ENCODE measurements at places on chromosomes 5 and 9.

GRCh38 chr5:122727112-122727541 lies 47.8 kb upstream of the SNX2 start:
- DNase-seq = no peak

DNA sequence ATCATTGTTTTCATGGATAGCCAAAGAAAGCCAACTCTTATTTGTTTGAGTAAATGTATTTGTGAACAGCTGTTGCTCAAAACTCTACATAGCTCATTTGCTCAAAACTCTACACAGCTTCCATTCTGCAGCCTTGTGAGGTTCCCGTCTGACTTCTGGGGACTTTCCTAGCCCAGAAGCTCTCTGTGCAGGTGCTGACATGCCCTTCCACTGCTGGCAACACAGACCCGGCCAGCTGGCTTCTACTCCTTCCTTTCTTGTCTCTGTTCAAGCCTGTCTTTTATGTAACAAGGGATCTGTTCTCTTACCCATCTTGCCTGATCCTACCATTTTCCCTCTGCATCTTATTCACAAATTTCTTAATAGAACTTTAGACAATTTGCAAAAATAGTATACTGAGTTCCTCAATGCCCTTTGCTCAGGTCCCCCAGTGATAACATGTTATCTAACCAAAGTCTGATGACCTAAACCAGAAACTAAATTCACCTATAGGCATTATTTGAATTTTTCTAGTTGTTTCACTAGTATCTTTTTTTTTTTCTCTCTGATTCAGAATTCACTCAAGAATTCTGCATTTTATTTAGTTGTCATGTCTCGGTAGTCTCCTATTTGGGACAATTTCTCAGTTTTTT lies 556.5 kb upstream of the SEMA6A start:
- DNase-seq = no peak

- DNase-seq = no peak
Measured at GRCh38 chr5:43643327-43643726, 40.3 kb downstream of the NNT start.

DNA sequence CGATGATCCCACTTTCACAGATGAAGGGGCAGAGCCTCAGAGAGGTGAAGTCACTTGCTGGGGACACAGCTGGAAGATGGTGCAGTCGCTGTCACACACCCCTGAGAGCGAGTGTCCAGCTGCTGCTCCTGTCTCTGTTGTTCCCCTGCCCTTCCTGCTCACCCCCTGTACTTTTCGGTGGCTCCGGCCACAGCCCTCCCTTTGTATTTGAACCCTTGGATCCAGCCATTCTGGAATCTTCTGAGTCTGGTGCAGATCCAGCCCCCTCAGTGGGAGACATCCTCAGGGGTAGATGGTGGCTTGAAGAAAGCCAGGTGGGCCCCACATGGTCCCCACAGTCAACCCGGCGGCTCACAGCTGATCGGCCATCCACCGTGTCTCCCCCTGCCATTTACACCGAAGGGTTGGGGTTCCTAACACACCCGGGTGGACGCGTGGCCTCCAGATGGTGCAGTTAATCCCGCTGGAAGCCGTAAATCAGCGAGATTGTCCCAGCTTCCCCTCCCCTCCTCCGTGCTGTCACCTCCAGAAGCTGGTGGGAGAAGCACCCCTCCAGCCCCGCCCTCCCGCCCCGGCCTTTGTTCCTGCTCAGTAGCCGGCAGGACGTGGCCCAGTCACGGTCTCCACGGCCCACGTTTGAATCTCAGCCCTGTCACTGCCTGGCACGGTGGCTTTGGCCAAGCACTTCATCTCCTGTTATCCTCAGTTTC lies 204.8 kb downstream of the C9orf50 start:
- DNase-seq = no peak

- DNase-seq = no peak
Measured at GRCh38 chr5:9545992-9546851, at the start of gene SEMA5A. Gene SEMA5A, minus strand, starts transcription at chr5:9546075. Its CDS starts 166,129 bp downstream, at chr5:9379946.

DNA sequence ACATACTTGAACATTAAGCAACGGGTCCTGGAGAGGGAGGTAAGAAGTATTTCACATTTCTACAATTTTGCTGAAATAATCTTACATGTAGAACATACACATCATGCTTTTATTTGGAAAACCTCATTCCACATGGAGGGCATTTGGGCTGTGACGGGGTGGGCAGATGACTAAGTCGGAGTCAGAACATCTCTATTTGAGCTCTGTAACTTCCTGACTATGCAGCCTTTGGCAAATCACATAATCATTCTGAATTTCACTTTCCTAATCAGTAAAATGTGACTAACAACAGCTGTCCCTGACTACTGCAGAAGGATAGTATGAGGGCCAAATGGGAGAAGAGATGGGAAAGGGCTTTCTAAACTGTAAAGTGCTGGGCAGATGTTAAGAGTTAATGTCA lies 17.1 kb upstream of the IL6ST start:
- DNase-seq = no peak

GRCh38 chr9:34123682-34124081 lies 2.8 kb downstream of the DCAF12 start:
- DNase-seq = no peak

DNA sequence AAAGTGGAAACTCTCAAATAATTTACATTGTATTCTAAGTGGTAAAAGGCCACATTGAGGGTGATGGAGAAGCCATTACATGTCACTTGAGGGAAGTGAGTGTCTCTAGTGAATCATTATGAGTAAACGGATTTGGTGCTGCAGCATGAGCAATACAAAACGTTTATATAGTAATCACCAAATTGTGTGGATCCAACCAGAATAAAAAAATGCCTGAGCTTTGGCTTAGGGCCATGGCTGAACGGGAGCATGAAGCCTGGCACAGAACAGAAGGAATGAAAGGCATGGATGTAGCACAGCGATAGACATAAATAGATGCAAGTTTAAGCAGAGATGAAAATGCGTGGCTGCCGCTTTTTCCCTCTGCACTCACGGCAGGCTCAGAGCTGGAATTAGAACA lies 58.3 kb downstream of the PTTG1 start:
- DNase-seq = no peak

DNA sequence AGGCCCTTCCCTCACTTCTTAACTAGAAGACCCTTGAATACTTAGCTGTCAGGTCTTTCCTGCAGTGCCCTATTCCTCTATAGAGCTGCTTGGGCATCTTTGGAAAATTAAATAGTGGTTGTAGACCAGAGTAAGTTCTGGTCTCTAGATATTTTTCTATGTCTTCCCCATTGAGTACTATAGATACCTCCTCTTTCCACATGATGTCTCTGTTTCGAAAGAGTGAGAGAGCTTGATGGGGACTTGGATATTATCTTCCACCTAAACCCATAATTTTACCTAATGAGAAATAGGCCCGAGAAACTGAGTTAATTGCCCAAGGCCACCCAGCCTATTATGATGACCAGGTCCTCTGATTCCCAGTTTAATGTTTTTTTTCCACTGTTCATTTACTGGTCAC lies 40.2 kb downstream of the SPEF2 start:
- DNase-seq = no peak

DNA sequence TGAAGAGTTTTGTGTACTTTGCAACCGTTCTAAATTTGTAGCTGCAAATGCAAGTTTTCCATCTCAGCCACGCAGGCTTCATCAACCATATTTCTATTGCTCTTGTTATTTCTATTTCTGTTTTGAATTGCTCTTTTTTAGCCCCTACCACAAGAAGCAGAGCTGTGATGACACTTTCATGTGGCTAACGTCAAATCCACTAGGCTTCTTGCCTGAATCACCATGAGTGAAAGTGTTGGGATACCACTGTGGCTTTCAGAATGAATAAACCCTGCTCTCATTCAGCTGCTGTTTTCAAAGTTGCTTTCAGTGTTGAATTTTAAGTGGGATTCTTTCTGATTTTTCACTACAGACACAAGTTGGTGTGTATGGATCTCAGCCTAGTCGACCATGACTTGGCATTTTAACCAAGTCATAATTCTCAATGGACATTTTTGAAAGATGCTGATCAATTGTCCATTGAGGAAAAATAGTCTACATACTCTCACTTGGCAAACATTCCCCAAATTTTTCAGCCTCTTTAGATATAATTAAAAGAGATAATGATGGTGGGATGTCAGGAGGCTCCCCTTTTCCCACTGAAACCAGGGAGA lies 41.0 kb upstream of the MTAP start:
- DNase-seq = no peak

DNA sequence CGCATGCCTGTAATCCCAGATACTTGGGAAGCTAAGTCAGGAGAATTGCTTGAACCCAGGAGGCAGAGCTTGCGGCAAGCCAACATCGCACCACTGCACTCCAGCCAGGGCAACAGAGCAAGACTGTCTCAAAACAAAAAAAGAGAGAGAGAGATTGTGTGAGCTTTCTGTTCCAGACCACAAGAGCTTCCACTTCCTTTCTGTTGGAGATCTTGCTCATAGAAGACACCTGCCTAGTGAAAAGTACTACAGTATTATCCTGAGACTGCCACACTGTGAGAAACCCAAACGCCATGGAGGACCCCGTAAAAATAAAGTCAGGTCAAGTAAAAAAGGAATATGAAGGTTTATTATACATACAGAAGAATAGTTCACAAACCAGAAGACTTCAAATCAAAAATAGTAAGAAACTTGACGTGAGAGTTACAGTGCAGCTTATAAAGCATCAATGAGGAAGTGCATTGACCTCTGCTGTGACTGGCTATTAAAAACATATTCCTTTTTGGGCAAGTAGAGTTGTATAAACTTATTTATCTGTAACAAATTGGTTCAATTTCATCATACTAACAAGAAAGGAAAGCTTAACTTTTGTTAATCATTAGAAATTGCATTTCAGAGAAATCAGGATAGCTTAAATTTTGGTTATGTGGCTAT lies 4.3 kb upstream of the EMB start:
- DNase-seq = no peak

DNA sequence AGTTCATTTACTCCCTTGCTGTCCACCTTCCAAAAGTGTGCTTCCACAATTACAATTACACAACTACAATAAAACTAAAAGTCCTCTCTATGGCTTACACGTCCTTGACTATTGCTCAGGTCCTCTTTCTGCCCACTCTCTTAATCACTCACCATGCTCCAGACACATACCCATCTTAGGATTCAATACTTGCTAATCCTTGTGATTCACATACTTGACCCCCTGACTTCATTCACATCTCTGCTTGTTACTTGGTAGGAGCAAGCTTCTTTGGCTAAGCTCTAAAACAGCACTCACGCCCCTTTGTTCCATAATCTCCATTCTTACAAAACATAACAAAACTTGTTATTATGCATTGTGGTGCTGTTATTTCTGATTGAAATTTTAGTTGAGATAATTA lies 215.8 kb downstream of the EDIL3 start:
- DNase-seq = no peak

DNA sequence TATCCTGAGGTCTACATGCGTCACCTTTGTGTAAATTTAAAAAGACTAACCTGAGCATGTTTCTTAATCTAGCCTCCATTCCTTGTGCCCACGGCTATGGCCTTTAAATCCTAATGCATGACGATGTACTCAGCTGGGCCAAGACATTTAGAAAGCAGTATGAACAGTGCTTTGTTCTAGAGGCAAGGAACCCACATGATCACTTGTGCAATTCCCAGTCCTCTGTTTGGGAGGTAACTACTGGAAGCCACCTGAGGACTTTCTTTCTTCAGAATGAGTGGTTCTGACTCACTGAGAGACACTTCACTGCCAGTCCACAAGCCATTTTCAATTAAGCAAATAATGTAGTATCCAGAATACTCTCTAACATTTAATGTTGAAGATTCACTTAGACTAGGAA lies 181.3 kb downstream of the RAB3C start:
- no peak for DNase-seq

DNA sequence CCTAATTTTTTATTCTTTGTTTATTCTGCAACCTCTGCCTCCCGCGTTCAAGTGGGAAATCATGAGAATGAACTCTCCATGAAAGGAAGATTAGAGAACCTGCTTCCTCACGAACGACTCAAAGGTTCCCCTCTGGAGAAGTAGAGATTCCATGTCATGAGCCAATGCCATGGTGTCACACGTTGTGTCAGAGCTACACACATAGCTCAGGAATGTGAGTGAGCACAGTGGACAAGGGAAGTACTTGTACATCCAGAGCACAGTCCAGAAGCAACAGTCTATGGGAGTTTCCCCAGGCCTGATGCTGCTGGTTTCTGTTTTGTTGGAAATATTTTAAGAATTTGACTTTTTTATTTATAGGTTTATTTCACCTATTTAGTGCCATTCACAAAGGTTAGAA lies 26.8 kb upstream of the PPP2CA start:
- DNase-seq = no peak

DNA sequence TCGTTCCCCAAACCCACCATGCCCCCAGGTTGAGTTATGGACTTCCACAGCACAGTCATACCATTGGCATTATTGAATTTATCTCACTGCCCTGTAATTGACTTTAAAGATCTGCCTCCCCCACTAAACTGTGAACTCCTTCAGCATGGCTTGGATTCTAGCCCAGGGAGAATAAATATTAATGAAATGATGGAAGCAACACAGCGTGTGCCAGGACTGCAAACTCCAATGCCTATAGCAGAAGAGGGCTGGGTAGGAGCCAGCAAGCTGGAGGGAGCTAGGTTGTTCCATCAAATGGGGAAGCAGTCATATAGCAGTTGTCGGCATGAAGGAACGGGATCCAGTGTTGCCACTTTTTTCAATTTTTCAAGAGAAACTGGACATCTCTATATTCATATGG lies 69.0 kb upstream of the MSX2 start:
- no peak for DNase-seq

DNA sequence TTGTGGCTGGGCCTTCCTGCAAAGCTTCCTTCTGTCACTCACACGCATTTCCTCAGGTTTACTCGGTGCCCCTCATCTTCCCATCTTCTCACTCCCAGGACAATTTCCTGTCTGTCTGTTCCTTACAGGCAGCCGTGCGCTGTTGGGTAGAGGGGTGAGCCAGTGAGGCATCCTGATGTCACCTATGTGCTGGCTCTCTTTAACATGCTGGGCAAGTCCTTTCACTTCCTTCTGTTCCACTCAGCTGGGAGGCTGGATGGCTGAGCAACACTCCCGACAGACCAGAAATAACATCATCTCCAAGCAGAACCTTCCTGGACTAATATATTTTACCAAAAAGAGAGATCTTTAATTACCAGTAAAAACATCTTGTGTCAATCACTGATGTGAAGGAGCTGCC lies 103.0 kb downstream of the HSD17B3 start:
- DNase-seq = no peak

GRCh38 chr9:34651321-34651720 lies 664 bp upstream of the IL11RA start:
- DNase-seq = no peak

DNA sequence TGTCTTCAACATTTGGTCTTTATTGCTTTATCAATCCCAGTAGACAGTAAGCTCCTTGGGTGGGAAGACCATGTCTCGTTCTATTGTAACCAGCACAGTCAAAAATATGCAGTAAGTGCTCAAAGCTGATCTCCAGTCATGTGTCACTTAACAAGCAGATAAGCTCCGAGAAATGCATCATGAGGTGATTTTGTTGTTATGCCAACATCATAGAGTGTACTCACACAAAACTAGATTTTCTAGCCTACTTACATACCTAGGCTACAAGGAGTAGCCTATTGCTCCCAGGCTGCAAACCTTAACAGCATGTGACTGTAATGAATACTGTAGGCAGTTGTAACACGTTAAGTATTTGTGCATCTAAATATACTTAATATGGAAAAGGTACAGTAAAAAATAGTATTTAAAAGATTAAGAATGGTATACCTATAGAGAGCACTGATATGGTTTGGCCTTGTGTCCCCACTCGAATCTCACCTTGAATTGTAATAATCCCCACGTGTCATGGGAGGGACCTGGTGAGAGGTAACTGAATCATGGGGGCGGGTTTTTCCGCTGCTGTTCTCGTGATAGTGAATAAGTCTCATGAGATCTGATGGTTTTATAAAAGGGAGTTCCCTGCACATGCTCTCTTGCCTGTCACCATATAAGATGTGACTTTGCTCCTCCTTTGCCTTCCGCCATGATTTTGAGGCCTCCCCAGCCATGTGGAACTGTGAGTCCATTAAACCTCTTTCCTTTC lies 39.8 kb upstream of the PCSK5 start:
- no peak for DNase-seq

Measured in omental fat pad (tissue), 4 donors.